ENCODE measurements at places on chromosomes 13 and 19. TPM values are rescaled to one million over a fixed set of nuclear protein-coding genes. Genes with fewer than 3 reads are reported as not detected.
A peak's percentile ranks its signal among the peaks of the same experiment; 100 is the strongest.

Gene TMEM238
- 0.75 TPM for polyA plus RNA-seq

Gene TTYH1
- 8.8 TPM for polyA plus RNA-seq

Gene CGB1
- not detected for polyA plus RNA-seq

Gene GMIP
- 9.1 TPM for polyA plus RNA-seq

Gene C5AR1
- 2.0 TPM for polyA plus RNA-seq

Gene CEACAM3
- not detected for polyA plus RNA-seq

Gene RASIP1
- polyA plus RNA-seq, result 23.5 TPM

Gene C19orf44
- 18.7 TPM for polyA plus RNA-seq

Gene PSG5
- not detected for polyA plus RNA-seq

DNA sequence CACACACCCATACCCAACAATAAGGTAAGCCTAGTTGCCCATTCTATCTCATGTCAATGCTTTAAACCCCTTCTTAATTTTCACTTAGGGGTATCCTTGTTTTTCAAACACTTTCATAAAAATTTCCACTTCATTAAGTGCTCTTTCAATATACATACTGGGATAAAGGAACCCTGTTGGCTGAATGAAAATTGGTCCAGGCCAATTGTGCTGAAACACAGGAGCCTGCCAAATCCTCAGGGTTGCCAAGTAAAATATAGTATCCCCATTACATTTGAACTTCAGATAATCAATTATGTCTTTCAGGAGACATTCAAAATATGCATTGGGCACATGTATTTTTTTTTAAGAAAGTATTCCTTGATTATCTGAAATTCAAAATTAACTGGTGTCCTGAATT lies 1131.1 kb downstream of the SLITRK1 start:
- peak; percentile 13 for DNase-seq

- no peak for DNase-seq
Measured at GRCh38 chr19:31146015-31146414, 203.2 kb downstream of the TSHZ3 start.

GRCh38 chr19:43820098-43820883 lies 6.8 kb upstream of the ZNF283 start:
- DNase-seq, result peak; percentile 75

- DNase-seq, result no peak
Measured at GRCh38 chr13:50122455-50122854, 107.2 kb downstream of the KCNRG start.

DNA sequence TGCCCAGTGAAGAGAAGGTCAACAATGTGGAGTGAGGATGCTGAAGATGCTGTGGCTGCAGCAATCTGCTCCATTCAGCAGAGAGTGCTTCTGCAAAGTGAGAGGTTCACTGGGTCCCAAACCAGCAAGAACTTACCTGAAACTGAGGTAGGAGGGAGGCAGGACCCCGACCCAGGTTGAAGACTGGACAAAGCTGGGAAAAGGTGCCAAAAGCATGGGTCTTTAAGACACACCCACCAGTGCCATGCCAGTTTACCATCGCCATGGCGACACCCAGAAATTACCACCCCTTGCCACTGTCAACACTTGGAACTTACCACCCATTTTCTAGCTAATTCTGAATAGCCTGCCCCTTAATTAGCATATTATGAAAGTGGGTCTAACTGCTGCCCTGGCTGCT lies 70.7 kb downstream of the RGCC start:
- DNase-seq, result no peak

- DNase-seq, result no peak
Measured at GRCh38 chr19:38265213-38265861, 964 bp downstream of the SPINT2 start.

- peak; percentile 41 for DNase-seq
Measured at GRCh38 chr19:39142630-39143029, 17.0 kb downstream of the PAK4 start.

- no peak for DNase-seq
Measured at GRCh38 chr13:98103942-98104880, 38.7 kb upstream of the FARP1 start.

GRCh38 chr13:92097337-92097903 lies 699.0 kb downstream of the GPC5 start:
- DNase-seq, result no peak

- DNase-seq, result no peak
Measured at GRCh38 chr13:27708325-27708724, 84.0 kb upstream of the GSX1 start.

DNA sequence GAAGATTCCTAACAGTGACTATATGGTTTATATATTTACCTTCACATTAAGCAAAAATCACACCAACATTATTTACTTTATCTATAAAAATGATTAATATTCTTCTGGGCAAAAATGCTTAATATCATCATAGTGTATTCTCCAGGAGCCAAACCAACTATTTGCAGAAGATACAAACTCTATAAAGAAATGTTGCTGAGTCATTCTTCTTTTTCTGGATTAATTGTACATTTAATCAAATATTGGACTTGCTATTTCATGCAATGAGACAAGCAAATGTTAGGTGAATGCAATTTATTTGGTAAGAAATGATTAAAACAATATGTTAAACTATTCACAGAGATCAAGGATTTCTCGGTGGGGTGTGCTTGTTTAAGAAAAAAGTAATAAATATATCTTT lies 1075.8 kb downstream of the PCDH9 start:
- DNase-seq, result no peak

- no peak for DNase-seq
Measured at GRCh38 chr13:30477346-30478195, 11.8 kb upstream of the HMGB1 start.

DNA sequence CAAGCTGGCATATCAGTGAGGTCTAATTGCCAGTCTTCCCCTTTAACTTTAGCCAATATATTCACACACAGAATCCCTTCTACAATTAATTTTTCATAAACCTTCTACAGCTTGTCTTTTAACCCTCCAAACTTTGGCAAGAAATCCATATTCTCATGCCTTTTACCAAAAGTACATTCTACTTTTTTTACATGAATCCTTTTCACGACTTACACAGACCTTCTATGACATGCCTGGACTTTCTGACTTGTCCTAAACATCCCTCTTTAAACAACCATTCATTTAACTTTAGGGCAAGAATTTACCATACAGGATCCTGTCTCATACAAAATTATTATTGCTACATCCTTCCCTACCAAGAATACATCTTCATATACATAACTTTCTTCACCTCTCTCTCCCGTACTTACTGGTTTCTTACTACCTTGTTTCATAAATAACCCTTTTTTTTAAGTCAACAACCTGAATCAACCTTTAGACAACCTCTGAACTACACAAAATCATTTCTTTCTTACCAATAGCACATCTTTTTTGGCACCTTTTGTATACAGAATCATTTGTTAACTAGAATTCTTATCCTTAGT lies 23.5 kb downstream of the ZNF544 start:
- no peak for DNase-seq

All from left lung (tissue), 14 donors.